MV-4-11 (cell line): ENCODE measurements at places on chromosomes 2 and 18.
A peak's percentile ranks its signal among the peaks of the same experiment; 100 is the strongest.

DNA sequence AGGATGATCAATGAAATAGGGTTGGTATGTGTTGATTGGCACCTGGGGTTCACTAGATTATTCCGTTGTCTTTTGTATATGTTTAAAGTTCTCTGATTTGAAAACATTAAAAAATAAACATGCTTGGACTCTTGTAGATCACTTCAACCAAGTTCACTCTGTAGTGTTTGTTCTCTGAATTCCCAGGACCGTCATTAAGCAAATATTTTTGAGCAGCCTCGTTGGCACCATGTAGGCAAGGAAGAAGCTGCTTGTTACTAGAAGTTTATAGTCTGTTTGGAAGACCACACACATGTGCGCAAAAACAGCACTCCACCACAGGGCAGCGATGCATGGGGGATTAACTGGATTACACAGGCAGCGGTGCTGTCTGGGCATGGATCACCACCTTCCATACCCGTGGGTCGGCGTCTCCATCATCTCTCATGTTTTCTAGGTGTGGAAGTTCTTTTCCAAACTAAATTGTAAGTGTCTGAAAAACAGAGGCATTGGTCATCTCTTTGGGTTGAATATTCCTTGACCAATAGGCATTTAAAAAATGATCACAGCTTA, 212.2 kb downstream of the FHOD3 start:
- no peak for DNase-seq

GRCh38 chr18:48921305-48922225, 29.2 kb downstream of the SMAD7 start:
- DNase-seq = no peak

GRCh38 chr2:24543252-24543651, 52.2 kb downstream of the NCOA1 start:
- no peak for DNase-seq

GRCh38 chr2:143231254-143231645, 102.0 kb downstream of the ARHGAP15 start:
- DNase-seq = no peak

- DNase-seq = peak; percentile 9
Observed at GRCh38 chr2:148552675-148553331, 91.7 kb upstream of the EPC2 start.

- DNase-seq = no peak
Observed at GRCh38 chr2:205043285-205043684, 498.0 kb downstream of the PARD3B start.

- DNase-seq = no peak
Observed at GRCh38 chr2:179655627-179656026, 205.8 kb downstream of the ZNF385B start.

DNA sequence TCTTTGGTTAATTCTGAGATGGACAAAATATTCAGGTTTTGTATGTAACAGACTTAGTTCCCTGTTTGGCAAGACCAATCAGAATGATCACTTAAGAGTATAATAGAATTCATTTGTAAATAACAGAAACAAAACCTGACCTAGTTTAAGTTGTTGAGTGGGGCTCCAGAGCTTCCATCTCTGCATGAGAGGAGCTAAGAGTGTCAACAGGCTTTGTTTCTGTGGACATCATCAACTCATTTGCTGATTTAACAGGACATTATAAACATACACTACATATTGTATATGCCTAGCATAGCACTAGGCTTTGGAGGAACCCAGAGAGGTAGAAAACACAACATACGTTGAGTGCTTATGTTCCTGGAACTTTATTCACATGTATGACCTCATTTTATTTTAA, 75.3 kb upstream of the TRIB2 start:
- DNase-seq = no peak

GRCh38 chr18:9827793-9828505, 57.8 kb upstream of the TXNDC2 start:
- DNase-seq = peak; percentile 98

DNA sequence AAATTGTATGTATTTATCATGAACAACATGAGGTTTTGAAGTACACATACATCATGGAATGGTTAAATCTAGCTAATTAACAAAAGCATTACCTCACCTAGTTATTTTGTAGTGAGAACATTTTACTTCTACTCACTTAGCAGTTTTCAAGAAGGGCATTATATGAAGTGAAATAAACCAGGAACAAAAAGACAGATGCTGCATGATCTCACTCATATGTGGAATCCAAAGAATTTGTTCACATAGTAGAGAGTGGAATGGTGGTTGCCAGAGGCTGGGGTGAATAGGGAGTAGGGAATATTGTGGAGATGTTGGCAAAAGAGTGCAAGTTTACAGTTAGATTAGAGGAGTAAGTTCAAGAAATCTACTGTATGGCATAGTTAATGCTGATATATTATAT, 292.0 kb downstream of the ASXL3 start:
- DNase-seq = no peak

GRCh38 chr2:97747285-97747684, 33.9 kb downstream of the ZAP70 start:
- DNase-seq = peak; percentile 86

- DNase-seq = no peak
Observed at GRCh38 chr18:57242285-57242684, 95.4 kb downstream of the BOD1L2 start.

GRCh38 chr18:939958-940357, 35.3 kb downstream of the ADCYAP1 start:
- no peak for DNase-seq

GRCh38 chr2:185618625-185619024, 120.0 kb upstream of the FSIP2 start:
- DNase-seq = no peak

DNA sequence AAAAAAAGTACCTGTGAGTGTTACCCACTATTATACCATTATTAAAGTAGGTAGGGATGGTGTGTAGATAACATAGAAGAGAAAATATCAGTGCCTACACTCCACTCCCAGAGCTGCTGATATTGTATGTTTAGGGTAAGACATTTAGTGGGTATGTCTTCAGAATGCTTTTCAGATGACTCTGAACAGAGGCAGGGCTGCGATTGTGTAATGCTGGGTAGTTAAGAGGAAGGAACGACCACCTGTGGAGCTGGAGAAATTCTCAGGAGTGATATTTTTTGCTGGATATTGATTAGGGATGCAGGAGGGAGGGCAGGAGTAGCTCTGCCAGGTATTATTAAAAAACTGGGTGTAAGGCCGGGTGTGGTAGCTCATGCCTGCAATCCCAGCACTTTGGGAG, 2.8 kb downstream of the CNOT11 start:
- DNase-seq = peak; percentile 15

DNA sequence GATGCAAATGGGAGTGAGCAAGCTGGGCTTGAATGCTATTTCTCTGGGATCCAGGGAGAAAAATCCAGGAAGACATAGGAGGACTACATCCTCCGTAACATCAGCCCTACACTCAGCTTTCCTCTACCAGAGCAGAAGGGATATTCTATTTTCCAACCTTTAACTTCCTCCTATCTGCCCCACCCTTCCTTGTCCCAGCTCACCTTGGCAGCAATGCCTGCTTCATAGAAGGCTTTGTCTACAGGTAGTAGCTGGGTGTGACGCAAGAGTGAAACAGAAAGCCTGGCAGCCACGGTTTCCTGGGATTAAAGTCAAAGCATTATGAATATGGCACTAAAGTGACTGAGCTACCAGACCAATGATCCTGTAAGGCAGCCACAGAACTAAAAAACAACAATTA, 3.9 kb downstream of the KRTCAP3 start:
- DNase-seq = peak; percentile 12

DNA sequence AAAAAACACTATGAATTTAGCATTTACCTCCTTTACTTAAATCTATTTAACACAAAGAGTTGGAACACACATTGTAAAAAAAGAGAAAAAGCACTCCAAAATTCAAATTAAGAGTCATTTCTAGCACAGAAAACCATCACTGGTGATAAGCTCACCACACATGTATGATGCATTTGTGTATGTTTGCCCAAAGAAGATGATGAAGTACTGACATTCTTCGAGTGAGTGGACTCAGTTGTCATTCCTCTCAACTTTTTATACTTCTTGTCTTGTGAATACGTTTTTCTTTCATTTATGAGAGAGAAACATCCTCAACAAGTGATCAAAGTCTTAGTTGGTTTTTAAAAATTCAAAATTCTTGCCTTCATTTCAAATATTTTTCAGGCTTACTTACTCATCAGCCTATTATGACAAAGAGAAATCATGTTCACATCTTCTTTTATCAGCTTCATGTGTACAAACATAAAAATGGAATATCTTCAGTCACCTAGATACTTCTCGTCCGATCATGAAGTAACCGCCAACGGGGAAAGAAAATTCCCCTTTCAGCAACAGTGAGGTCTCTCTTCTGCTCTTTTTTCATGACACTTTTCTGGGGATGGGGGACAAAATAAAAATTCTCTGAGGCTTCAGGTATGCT, 1.5 kb downstream of the DSEL start:
- no peak for DNase-seq

DNA sequence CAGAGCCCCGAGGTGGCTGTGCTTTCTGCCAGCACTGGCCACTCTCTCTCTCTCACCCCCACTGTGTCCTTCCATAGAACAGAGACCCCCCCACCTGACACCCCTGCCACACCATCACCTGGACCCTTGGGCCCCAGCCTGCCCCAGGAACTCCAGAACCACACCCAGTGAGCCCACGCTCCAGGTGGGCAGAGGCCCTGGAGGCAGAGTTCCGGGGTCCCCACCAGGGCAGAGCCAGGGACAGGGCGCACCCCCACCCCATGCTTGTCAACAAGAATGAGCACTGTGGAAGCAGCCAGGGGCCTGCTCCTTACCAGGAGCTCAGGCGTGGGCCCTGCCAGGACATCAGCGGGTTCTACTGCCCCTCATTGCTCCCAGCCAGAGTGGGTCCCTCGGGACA, 14.6 kb downstream of the PASK start:
- DNase-seq = no peak

DNA sequence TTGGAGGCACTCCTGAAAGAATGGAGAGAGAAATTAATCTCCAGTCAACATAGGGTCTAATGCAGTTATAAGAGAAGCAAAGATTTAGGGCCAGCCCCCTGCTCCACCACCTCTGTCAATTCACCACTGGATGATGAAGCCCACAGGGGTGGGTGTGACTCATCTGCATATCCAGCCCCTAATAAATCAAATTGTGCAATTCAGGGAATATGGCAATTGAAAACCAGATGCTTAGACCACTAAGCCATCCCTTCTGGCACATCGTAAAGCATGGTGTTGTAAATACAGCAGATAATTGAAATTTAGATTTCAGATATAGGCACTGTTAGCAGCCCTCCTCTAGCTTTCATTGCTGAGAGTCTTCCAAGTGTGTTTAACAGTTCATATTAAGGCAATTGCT, 541.4 kb downstream of the PARD3B start:
- DNase-seq = no peak

DNA sequence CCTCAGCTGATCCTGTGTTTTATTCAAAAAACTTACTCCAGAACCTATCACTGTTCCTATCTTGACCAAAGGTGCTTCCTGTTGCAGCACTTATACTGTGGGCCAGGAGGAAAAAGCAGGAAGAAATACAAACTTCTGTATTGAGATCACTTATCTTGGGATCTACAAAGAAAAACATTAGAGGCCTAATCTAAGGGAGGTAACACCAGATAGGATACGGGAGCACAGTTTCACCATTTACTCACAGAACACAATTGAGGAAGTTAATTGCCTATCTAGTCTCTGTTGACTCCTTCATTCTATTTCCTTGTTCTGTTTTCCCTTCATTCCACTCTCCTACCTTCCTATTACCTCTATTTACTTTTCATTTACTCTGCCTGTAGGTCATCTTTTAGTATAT, 287.2 kb upstream of the LINC00305 start:
- peak; percentile 46 for DNase-seq

DNA sequence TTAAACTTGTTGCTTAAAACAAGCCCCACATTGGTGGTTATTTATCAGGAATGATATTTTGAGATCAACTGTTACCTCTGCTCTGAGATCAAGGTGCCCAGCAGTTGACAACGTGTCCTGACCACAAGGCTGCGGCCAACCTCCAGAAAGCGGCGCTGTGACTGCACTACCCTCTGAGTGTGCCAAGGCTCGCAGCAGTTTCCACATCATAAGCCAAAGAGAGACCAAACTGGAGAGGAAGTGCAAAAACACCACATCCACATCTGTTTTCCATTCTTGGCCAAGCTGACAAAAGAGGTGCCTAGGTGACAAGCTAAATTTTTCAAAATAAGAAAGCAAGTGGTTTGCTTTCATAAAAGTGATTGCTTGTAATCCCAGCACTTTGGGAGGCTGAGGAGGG, 410.8 kb upstream of the POU3F3 start:
- DNase-seq = peak; percentile 32

DNA sequence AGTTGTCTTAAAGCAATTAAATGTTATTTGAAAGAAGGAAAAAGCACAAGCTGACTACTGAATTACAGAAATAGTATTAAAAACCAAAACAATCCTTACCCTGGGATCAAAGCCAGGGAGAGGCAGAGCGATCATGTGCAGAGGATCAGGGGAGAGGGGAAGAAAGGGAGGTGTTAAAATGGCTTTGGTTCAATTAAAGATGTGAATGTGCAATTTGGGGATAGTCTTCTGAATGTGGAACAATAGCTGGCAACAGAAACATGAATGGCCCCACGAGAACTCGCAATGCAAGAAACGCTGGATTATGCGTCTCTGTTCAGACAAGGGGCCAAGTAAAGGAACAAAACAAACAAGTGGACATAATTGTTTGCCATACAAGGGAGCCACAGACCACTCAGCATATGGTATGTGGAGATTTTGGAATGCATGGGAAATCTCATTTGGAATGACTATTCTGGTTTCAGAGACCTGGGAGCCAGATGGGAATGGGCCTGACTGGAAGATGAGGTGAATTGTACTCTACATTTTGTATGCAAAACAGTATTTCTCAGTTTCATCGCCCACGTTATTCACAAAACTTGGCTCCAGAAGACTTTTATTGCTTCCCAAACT, 155.4 kb downstream of the SLC4A3 start:
- DNase-seq = no peak

DNA sequence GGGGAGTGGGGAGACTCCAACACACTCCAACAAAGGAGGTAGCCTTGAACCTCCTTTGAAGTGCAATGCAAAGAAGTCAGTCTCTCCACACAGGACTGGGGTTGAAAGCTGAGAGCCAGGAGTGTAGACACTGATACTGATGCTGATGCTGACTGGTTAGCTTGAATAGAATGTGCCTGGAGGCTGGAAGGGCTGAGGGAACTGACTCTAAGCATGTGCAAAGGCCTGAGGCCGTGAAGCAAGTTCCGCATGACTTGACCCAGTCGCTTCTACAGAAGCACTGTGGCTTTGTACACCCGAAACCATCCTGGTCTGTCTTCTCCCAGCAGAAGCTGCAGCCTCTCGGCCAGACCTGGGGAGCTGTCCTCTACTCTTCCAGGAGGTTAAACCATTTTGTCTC, 10.4 kb downstream of the FOXI3 start:
- no peak for DNase-seq

DNA sequence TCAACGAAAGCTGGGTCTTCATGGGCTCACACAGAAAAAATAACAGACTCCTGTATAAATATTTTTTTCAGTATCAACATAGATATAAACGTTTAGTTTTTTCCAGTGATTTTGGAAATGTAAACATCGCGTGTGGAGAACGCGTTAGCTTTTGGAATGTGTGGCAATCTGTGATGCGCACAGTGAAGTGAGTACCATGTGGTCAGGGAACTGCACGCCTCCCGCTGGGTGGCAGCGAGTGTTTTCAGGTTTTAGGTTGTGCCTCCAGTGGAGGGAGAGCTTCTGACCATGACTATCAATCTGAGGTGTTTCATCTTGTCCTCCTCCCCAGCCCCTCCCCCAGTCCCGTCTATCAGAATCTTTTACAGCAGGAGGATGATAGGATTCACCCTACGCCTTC, 127.8 kb downstream of the ARHGAP28 start:
- DNase-seq = no peak

- DNase-seq = no peak
Observed at GRCh38 chr2:8510519-8510918, 171.3 kb upstream of the ID2 start.
